ENCODE measurements at places on chromosomes 5 and 9.

GRCh38 chr9:20725675-20726074 lies 41.6 kb downstream of the FOCAD start:
- DNase-seq, result no peak

- DNase-seq, result no peak
These were observed 48.2 kb downstream of the EQTN start for GRCh38 chr9:27248702-27249101.

DNA sequence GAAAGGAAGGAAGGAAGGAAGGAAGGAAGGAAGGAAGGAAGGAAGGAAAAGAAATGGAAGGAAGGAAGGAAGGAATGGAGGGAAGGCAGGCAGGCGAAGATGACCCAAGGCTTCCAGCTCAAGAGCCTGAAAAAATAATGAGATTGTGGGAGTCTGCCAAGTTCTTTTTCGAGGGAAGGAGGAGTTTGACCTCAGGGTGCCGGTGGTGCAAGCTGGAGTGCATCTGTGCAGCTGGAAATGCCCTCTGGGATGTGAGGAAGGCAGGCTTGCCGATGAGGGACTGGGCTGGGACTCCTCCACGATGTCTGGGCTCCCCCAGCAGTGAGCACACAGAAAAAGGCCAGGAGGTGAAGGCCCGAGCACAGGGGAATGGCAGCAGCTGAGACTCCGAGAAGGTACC lies 154.9 kb upstream of the DAPK1 start:
- DNase-seq, result no peak

DNA sequence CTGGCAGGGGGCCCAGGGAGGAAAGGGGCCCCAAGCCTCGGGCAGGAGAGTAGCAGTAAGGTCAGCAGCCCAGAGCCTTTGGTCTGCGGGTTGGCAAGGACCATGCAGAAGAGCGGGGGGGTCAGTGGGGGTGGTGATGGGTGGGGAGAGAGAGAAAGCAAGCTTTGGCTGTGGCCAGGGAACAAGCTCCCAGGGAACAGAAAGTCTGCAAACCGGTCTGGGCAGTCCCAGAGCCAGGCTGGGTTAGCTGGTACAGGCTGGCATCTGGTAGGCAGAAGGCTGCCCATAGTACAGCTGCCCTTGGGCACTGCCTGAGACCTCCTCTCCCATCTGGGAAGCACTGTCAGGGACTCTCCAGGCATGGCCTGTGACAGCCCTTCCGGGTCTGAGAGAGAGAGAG lies 10.5 kb upstream of the EPB41L4B start:
- DNase-seq, result no peak

- peak; percentile 66 for DNase-seq
These were observed 11.7 kb upstream of the RPS14 start for GRCh38 chr5:150461231-150461630.

- DNase-seq, result no peak
These were observed 446.0 kb upstream of the MPDZ start for GRCh38 chr9:13725516-13725915.

Measured in KBM-7 (cell line).